ENCODE measurements at places on chromosomes 3 and 15.

- DNase-seq = no peak
Observed at GRCh38 chr3:101170062-101170771, 150.2 kb downstream of the IMPG2 start.

DNA sequence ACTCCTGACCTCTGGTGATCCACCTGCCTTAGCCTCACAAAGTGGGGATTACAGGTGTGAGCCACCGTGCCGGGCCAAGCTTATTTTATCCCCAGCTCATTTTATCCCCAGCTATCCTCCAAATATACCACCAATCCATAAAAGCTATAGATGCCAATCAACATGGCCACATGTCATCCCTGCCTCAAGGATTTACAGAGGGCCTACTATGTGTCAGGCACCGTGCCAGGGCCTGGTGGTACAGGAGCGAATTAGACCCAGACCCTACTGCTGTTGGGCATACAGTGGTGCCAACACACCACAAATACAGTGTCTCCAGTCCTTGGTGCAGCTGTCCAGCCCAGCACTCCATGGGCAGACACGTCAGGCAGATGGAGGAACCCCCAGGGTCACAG, 73.4 kb downstream of the SCN5A start:
- DNase-seq = no peak

DNA sequence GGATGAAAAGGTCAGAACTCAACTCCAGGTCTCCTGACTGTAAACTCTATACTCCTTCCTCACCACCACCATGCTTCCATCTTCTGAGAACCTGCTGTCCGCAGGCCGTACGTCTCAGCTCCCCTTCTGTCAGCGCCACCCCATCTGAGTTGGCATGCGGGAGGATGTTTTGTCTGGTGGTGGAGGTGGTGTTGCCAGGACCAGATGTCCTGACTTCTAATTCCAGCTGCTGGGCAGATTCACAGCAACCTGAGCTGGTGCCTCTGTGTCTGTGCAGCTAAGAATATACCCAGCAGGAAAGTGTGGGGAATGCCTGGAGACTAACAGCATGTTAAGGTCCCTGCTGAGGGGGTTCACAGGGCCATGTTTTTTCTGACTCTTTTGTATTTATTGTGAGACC, 23.2 kb downstream of the PLA1A start:
- no peak for DNase-seq

DNA sequence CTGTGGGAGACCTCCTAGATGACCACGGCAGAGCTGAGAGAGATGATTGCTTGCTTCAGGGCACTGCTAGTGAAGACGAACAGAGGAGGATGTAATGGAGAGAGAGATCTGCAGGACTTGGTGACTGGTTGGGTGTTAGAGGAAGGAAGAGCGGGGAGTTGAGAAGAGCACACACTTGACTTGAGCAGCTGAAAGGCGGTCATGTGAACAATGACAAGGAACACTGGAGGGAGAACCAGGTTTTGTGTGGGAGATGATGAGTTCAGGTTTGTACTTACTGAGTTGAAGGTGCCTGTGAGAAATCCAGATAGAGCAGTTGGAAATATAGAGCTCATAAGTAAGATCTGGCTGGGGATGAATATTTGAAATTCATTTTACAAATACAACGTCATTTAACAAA, 40.3 kb downstream of the CDAN1 start:
- no peak for DNase-seq

DNA sequence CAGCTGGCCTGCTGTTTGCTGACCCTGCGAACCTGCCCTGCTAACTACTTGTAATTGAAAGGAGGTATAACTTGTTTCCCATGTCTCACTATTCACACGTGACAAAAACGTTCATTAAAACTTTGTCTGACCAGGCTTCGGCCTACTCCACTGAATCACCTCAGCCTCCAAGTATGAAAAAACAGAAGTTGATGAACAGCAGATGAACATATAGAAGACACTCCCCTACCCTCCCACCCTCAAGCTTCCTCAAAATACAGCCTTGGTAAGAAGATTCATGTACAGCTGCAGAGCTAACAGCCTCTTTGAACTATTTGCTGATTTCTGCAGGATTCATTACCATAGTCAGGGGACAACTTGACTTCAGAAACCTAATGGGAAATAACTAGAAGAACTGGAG, 10.7 kb downstream of the RBM15B start:
- no peak for DNase-seq

DNA sequence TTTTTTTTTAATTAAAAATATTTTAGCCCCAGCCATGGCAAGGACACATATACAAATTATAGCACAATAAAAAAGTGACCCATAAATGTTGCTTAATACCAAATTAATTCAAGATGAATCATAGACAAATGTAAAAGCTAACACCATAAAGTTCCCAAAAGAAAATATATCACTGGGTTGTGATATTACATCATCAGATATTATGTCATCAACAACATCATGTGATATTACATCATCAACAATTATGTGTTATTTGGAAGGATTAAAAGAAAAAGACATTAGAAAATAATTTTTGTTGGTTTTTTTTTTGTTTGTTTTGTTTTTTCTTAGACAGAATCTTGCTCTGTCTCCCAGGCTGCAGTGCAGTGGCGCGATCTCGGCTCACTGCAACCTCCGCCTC, 34.5 kb upstream of the ABHD10 start:
- DNase-seq = no peak

GRCh38 chr15:71049706-71050422, 65.4 kb upstream of the THSD4 start:
- no peak for DNase-seq

DNA sequence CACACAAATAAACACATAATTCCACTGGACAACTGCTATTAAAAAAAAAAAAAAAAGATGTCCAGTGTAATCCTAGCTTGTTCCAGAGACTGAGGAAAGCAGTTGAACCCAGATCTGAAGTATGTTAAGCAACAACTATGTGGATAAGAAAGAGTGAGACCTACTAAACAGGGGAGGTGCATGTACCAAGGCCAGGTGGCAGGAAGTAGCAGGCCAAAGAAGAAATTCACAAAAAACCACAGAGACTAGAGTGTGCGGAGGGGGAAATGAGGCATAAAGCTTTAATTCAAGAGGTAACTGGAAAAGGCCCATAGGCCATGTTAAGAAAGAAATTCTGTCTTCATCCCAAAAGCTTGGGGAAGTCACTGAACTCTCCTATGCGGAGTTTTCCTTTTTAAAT, 490.0 kb downstream of the NAALADL2 start:
- DNase-seq = no peak

DNA sequence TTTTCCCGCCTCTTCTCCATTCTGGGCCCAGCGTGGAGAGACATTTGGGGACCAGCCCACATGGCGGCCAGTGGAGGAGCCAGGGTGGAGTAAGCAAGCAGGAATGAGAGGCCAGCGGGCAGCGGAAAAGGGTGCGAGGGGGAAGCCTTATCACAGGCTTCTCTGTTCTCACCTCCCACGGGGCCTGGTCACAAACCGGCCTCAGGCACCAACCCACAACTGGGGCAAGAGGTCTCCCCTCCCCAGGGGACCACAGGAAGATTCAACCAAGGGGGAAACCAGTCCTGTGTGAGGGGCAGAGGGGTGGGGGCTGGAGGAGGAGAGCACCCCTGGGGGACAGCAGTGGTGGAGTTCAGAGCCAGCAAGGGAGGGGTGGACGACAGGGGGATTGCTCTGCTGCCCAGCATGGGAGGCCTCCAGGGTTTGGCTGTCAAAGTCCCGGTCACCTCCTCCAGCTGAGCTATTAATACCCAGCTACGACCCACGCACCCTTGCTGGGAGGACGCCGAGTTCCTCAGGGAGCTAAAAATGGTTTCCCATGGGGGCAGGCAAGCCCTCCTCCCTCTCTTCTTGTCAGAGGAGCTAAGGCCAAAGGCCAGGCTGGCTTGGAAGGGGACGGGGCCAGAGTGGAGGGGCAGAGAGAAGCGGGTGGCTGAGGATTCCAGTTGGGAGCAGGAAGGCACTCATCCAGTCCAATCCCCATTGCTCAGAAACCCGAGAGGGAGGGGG, 23.8 kb upstream of the RPL29 start:
- no peak for DNase-seq

DNA sequence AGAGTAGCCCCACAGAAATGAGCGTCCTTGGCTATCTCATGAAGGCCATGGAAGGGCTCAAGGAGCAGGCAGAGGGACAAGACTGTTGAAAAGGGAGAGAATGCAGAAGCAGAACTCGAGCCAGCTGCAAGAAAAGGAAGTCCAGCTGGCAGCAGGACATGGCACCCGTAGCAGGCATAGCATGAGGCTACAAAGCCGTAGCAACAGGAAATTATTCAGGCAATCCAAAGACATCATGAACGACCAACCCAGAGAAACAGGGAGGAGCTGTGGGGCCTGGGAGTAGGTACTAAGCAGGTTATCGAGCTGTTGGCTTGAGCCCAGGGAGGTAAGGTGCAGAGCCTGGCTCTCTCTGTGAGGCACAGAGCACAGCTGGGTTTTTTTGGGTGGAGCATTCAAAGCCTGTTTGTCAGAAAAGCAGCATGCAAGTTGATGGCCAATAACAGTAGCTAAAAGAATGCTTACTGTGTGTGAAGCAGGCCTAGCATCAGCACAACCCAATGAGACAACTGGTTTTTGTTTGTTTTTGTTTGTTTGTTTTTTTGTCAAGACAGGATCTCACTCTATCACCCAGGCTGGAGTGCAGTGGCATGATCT, 144.0 kb upstream of the SMAD3 start:
- no peak for DNase-seq

- no peak for DNase-seq
Observed at GRCh38 chr3:107208100-107208499, 169.1 kb upstream of the CCDC54 start.

- DNase-seq = no peak
Observed at GRCh38 chr15:66848116-66848515, 146.1 kb downstream of the SMAD6 start.

- no peak for DNase-seq
Observed at GRCh38 chr3:194130807-194131589, 5.0 kb upstream of the HES1 start.

GRCh38 chr15:36814708-36815107, 235.3 kb downstream of the CDIN1 start:
- DNase-seq = no peak

DNA sequence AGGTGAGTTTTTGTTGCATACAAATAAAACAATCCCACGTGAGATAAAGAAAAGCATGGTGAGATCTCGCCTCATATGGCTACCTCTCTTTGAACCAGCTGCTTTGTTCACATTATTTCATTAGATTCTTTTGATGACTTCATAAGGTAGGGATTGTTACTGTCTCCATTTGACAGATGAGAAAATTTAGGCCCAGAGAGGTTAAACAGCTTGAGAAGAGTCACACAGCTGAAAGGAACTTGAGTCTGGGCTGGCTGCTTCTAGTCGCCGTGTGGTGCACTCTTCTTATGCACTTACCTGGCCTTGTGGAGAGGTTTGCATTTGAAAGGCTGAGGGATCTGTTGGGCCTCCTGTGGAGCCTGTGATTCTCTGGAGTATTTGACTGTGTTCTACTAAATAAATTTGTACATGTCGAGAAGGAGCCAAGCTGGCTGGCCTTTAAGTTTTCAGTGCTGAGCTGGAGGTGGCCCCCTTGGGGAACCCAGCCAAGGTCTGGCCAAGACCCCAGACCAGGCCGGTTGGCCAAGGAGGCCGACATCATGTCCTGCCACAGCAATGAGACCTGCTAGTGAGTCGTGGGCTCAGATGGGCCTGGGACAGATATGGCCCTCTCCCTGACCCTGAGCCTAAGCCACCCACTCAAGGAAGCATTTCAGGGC, 125.1 kb downstream of the SMAD6 start:
- DNase-seq = no peak

DNA sequence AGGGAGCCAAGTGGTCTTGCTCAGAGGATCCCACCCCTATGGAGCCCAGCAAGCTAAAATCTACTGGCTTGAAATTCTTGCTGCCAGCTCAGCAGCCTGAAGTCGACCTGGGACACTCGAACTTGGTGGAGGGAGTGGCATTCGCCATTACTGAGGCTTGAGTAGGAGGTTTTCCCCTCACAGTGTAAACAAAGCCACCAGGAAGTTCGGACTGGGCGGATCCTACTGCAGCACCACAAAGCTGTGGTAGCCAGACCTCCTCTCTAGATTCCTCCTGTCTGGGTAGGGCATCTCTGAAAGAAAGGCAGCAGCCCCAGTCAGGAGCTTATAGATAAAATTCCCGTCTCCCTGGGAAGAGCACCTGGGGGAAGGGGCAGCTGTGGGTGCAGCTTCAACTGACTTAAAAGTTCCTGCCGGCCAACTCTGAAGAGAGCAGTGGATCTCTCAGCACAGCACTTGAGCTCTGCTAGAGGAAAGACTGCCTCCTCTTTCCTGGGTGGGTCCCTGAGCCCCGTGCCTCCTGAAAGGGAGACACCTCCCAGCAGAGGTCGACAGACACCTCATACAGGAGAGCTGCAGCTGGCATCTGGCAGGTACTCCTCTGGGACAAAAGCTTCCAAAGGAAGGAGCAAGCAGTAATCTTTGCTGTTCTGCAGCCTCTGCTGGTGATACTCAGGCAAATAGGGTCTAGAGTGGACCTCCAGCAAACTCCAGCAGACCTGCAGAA, 576.3 kb upstream of the NECTIN3 start:
- DNase-seq = no peak

DNA sequence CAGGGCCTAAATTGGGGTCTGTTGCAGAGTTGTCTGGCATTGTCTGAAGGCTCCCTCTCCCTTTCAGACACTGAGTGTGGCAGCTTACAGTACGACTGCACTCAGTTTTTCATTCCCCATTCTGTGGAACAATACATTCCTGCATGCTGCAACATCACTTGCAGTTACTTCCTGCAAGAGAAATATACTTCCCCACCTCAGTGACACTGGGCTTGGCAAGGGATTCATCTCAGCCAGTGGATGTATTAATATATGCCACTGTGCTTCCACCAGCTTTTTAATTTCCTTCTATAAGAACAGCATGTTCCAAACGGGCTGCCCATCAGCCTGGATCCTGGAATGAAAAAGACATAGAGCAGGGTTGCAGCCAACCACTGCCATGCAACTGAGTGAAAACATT, 23.1 kb downstream of the B3GALNT1 start:
- DNase-seq = no peak

- DNase-seq = no peak
Observed at GRCh38 chr3:38460377-38461270, 6.9 kb downstream of the ACVR2B start.

- DNase-seq = no peak
Observed at GRCh38 chr15:65450556-65450955, 27.8 kb upstream of the IGDCC4 start.

- DNase-seq = no peak
Observed at GRCh38 chr3:150447084-150447483, 39.0 kb downstream of the TSC22D2 start.

- DNase-seq = no peak
Observed at GRCh38 chr3:4752201-4753072, 226.8 kb upstream of the BHLHE40 start.

GRCh38 chr3:11186771-11187191, 32.5 kb downstream of the HRH1 start:
- no peak for DNase-seq

DNA sequence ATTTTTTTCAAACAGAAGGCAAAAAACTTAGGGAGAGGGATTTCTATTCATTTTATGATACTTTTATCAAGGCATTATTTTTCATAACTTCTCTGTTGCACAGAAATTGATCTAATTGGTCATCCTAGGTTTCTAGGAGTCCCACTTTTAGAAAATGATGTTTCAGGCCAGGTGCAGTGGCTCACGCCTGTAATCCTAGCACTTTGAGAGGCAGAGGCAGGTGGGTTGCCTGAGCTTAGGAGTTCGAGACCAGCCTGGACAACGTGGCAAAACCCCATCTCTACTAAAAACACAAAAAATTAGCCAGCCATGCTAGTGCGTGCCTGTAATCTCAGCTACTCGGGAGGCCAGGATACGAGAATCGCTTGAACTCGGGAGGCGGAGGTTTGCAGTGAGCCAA, 2.8 kb downstream of the LACTB start:
- no peak for DNase-seq

GRCh38 chr3:161017971-161018370, 87.2 kb downstream of the B3GALNT1 start:
- no peak for DNase-seq

- DNase-seq = no peak
Observed at GRCh38 chr15:85027421-85027820, 45.8 kb downstream of the PDE8A start.
